ENCODE measurements at places on chromosomes 1 and 21.

DNA sequence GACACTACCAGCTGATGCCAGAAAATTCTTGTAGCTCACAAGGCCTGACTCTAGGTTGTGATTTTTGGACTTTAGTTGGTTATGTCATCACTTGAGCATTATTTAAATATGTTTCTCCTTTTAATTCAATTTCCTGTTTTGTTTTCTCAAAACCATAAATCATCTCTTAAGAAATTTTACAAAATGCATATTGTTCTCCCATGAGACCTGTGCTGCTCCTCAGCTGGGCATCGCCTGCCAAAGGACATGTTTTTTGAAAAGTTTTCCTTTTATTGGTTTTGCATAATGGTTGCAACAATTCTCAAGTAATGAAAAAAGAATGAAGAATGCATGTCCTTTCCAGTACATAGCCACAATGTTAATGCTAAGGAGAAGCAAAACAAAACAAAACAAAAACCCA, 204.7 kb upstream of the LYPLAL1 start:
- no peak for DNase-seq

DNA sequence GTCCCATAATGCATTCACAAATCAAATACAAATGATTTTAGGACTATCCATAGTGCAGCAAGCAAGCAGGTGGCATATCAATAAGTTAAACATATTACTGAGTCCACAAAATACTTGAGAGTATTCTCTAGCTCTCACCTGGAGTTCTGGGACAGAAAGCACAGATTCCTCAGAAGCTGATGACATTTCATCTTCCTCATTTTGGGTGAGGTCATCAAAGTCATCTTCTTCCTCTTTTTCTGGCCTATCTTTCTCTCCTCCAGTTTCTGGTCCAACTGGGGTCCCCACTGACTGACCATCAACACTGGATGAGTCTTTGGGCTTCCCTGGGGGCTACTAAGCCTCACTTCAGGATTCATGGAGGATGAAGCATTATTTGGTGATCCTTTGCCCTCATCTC, 38.9 kb downstream of the YY1AP1 start:
- no peak for DNase-seq

- DNase-seq: no peak
Measured at GRCh38 chr1:17594026-17594425, 54.5 kb downstream of the ARHGEF10L start.

GRCh38 chr1:23978805-23979204, 1.3 kb downstream of the SRSF10 start:
- DNase-seq: no peak

DNA sequence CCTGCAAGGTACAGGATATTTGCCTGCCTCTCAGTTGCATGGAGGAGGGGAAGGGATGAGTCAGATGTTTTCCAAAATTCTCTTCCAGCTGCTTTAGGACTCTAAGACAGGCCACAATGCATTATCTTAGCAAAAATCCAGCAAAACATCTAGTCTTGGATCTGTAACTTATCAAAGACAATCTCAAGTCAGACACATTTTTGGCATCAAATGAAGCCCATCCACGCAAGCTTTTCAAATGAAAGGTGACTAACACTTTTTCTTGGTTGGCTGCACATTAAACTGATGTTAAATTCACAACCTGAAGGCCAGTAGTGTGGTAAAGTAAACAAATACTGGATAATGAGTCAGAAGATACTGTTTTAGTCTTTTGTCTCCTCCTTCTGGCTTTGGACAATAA, 21.3 kb downstream of the FAM78B start:
- no peak for DNase-seq

DNA sequence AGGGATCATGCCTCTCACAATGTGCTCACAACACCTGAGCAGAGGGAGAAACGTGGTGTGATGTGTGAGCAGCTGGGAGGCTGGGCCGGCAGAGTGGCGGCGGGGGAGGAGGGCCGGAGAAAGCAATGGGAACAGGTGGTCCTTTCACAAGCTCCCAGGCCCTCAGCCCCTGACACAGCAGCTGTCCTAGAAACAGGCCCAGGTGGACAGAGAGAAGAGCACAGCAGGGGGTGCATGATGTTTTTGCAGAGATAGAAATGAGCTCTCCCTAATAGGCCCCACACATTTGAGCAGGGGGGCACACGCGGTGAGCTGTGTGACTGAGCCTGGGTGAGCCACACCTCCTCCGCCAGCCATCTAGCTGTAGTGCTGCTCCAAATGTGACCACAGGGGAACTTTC, 7.6 kb upstream of the RGS16 start:
- DNase-seq: no peak

DNA sequence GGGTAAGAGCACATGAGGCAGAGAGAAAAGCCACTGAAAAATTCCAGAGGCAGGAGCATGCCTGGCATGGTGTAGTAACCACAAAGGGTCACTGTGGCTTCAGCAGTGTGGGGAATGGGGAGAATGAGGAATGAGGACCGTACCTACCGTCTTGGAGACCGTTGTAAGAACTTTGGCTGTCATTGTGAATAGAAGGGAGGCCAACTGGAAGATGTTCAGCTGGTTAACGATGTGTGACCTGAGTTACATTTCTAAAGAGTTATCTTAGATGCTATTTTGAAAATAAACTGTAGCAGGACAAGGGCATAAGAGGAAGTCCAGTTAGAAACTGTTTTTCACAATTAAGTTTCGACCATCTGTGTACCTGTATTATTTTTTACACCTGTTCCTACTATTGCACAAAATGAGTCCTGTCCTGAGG, 365.5 kb upstream of the SGIP1 start:
- DNase-seq: no peak

GRCh38 chr1:25813734-25814471, 5.9 kb upstream of the MTFR1L start:
- no peak for DNase-seq

- no peak for DNase-seq
Measured at GRCh38 chr1:83596331-83596730, 402.6 kb downstream of the TTLL7 start.

DNA sequence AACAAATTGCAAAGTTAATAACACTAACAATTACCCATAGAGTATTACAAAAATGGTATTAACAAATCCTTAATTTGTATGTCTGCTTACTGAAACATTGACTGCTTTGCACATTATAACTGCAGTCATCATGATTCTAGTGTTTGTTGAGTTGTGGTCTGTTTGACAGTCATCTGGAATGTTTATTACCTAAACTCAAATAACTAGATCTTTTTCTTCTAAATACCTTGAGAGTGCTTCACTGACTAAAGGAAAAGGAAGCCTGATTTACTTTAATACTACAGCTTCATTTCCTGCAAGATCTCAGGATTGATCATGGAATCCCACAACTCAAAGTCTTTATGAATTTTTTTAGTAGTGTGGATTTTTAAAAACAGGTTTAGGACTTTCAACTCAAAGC, 70.0 kb downstream of the HMCN1 start:
- DNase-seq: no peak

DNA sequence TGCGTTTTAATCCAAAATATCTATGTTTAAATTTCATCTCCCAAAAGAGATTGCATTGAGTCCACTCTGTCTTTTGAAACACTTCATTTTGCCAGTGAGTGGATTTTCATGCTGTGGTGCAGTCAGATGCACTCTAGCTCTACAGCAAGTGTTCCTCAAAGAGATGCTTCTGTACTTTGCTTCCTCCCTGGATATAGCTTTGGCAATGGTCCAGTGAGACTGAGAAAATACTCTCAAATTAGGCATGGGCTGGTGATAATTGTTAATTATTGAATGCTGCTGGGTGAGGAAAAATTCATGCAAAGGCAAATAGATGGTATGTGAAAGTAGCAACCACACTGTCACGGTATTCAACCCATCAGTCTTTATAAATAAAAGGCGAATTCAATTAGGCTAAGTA, 396.9 kb downstream of the ADGRL2 start:
- DNase-seq: no peak

DNA sequence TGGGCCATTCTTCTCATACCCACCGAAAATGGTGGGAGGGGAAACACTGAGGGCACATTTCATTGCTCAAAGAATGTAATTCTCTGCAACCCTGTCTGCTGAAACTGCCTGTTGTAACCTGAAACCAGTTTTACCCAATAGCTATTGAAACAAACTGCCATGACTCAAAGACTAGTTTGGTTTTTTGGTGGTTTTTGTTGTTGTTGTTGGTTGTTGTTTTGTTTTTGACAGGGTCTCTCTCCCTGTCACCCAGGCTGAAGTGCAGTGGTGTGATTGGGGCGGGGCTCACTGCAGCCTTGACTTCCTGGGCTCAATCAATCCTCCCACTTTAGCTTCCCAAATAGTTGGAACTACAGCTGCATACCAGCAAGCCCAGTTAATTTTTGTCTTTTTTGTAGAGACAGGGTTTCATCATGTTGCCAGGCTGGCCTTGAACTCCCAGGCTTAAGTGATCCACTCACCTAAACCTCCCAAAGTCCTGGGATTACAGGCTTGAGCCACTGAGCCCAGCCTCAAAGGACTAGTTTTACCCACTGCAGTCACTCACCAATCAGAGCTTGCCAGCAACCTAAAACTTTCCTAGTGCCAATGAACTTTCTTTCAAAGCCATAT, 2.1 kb upstream of the IPP start:
- no peak for DNase-seq

GRCh38 chr1:99482286-99482685, 163.6 kb upstream of the PALMD start:
- no peak for DNase-seq

GRCh38 chr1:27349784-27350662, 8.2 kb downstream of the SYTL1 start:
- no peak for DNase-seq

- no peak for DNase-seq
Measured at GRCh38 chr1:165490175-165490574, 45.2 kb upstream of the RXRG start.

DNA sequence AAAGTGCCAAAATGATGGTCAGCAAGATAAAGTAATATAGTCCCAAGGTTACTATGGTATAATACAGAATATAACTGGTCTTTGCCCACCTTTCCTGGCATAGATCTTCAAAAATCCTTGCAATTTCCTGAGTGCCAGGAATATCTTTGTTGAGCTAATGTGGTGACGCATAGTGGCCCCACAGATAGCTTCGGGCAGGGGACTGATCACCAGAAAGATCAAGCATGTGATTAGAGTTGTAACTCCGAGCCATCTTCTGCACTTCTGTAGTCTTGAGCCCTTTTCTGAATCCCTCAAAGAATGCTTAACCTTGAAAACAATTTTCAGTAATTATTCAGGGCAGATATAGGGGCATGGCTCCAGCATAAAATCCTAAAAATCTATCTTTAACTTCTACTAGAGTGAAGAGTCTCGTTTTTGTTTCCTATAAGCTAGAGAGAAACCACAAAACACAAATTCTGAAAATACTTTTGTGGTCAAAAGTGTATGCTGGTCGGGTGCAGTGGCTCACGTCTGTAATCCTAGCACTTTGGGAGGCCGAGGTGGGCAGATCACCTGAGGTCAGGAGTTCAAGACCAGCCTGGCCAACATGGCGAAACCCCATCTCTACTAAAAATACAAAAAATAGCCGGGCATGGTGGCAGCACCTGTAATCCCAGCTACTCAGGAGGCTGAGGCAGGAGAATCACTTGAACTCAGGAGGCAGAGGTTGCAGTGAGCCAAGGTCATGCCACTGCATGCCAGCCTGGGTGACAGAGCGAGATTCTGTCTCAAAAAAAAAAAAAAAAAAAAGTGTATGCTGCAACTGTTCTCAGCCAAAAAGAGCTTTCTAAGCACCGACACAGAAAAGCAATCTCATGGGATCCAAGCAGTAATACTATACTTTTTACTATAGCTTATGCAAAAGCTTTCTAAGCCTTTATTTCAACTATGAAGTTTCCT, 62.8 kb downstream of the NVL start:
- DNase-seq: no peak

GRCh38 chr21:22670148-22670547, 1671.9 kb downstream of the NCAM2 start:
- no peak for DNase-seq

DNA sequence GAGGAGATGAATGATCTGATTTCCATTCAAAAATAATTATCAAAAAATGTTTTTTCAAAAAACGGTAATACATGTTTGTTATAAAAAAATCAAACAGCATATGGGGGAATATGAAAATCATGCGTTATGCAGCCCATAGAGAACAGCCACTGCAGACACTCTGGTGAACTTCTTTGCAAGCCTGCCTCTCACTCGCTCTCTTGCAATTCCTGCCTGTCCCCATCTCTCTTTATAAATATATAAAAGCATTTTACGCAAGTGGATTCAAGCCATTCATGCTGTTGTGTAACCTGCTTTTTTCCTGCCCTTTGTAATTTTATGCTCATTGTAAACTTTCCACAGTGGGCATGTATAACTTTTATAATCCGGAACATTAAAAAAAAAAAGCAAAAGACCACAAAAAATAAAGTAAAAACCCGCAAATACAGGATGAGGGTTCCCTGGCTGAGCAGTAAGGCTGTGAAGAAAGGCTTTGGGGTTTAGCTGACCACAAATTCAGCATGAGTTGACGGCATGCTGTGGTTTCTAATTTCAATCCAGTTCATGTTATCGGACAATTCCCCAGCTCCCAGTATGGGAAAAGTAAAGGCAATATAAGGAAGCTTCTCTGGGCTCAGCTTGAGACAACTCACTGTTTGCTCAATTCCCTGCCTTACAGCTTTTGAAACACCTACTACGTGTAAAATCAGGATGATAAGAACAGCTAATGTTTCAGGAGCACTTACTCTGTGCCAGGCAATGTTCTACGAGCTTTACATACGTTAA, 52.8 kb upstream of the ZBTB40 start:
- no peak for DNase-seq

DNA sequence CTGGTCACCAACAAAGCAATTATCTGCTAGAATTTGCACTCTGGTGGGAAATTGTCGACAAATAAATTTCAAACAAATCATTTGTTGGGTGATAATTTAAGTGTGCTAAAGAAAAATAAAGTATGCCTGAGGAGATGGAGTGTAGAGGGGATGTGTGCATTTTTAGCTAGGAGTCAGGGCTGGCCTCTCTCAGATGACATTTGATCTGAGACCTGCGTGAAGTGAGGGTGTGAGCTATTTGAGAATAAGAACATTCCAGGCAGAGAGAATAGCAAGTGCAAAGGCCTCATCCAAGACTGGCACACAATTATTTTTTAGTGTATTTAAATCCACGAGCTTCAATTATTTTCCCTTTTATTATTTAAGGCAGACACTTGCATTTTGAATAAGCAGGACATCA, 19.7 kb upstream of the S1PR1 start:
- no peak for DNase-seq

- DNase-seq: no peak
Measured at GRCh38 chr21:42388740-42389448, 7.0 kb downstream of the TMPRSS3 start.

DNA sequence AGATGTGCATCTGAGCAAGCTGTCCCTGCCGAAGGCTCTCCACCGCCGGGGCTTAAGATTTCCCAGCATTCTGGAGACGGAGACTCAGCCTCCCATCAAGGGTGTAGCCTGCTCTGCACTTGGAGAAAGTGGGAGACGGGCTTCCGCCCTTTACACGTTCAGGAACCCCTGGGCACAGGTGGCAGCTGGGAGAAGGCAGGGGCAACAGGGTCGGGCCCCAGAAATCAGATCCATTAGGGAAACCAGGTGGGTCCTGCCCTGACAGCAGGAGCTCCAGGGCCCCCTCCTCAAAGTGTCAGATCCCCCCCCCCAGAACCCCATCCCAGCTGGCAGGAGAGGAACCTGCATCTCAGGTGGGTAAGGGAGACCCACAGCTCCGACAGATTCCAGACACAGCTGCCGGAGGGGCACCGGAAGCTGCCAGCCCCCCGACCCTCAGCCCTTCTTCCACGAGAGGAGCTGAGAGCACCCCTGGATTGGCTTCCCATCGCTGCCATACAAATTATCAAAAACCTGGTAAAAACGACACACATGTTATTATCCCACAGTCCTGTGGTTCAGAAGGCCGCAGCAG, 236.6 kb downstream of the NPHP4 start:
- no peak for DNase-seq

GRCh38 chr1:29465755-29466154, 229.4 kb downstream of the PTPRU start:
- DNase-seq: no peak

All from activated naive CD4-positive, alpha-beta T cell treated with Interleukin-2 at 50 U/mL for 16 hours (primary cell).